Central memory CD4-positive, alpha-beta T cell (primary cell): ENCODE measurements at places on chromosomes 16 and 17.

DNA sequence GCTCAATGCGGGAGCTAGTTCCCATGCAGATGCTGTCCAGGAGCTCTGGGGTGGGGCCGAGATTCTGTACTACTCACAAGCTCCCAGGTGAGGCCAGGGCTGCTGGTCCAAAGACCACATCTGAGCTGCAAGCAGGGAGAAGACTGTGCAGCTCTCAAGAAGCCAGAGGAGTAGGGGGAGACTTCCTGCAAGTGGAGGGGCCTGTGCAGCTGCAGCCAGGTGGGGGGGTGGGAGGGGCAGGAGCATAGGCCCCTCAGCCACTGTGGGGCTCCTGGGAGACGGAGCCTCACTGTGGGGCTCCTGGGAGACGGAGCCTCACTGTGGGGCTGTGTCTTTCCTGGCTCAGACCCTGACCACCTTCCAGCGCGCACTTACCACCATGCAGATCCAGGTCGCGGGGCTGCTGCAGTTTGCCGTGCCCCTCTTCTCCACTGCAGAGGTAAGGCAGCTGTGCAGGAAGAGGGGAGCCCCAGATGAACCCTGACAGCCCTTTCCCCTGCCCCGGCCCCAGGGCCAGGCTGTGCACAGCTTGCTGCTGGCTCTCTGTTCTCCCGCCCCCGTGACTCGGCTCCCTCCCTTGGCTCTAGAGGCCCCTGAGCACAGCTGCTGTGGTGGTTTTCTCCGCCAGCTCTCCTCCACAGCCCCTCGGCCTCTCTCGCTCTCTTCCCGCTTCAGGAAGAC, 24.3 kb upstream of the DNAI2 start:
- DNase-seq = no peak

GRCh38 chr17:41026715-41027471, at the start of gene KRTAP1-5:
Gene KRTAP1-5 (minus strand): TSS chr17:41027208. CDS start chr17:41027155, 53 bp downstream.
- no peak for DNase-seq

DNA sequence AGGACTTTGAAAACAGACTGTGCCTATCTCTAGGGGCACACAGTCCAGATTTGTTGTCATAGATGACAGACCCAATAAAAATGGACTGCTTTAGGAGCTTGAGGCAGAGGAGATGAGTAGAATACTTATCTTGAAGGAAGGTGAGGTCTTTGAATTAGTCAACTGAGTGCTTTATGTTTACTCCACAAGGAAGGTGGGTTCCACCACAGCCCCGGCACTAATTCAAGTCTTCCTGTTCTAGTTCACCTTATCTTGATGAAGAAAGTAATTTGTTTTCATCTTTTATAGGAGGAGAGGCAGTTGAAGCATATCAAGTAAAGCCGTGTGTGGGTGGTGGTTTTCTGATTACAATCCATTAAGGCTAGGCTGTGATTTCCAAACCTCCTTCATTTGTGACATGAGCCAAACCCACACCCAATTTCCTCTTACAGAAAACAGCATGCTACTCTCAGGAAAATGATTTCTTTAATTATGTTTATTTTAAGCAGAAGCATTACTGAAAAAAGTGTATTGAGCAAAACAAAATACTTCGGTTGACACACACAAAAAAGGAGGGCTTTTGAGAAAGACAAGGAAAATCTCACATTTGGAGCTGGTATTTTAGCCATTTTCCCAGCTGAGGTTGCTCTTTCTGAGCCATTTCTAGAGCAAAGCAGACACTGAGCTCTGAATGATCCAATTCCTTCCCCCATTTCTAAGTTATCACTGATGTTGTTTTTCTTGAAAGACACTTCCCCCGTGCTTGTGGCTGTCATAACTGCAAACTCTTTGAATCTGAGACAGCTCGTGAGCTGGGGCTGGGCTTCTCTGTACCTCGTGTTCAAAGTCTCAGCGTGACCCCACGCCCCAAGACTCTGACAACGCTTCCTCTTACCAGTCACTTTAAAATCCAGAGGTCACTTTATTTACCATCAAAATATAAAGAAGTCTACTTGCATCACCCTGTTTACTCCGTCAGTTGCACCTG, 35.4 kb downstream of the CDRT15 start:
- peak; percentile 81 for DNase-seq

DNA sequence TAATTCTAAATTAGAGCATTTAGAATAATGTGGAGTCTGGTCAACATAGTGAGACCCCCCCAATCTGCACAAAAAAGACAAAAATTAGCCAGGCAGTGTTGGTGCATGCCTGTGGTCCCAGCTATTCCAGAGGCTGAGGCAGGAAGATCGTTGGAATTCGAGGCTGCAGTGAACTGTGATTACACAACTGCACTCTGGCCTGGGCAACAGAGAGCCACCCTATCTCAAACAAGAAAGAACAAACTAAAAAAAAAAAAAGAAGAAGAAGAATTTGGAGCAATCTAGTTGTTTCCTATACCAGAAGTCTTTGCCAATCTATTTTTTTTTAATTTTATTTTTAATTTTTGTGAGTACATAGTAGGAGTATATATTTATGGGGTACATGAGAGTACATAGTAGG, 6.0 kb downstream of the CETP start:
- DNase-seq = no peak

- DNase-seq = no peak
These were observed 6.9 kb downstream of the MYH10 start for GRCh38 chr17:8623591-8623990.

DNA sequence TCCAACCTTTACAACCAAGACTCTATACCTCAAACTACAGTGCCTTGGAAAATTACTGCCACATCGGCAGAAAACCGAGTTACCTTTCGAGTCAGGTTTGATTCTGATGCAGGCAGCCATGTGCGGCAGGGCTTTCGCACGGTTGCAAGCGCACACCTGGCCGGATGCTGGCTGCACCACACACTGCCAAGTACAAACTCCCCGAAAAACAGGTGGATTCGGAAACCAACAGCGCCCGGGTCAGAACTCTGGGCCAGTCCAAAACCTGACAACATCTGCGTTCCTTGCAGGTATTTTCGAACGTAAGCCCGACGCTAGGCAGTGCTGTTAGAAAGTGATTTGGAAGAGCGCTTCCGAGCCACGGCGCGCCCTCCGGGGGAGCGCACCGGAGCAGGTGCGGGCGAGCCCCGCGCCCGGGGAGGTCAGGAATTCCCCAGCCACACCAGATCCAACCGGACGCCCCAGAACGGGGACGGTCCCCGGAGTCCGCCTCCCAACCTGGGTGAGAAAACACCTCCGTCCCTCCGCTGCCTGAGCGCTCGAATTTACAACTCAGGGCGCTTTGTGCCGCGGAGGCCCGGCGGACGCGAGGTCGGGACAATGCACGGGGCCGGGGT, 1.2 kb downstream of the USP7 start:
- peak; percentile 75 for DNase-seq

- peak; percentile 89 for DNase-seq
These were observed 41.5 kb downstream of the LDHD start for GRCh38 chr16:75074920-75075687.

DNA sequence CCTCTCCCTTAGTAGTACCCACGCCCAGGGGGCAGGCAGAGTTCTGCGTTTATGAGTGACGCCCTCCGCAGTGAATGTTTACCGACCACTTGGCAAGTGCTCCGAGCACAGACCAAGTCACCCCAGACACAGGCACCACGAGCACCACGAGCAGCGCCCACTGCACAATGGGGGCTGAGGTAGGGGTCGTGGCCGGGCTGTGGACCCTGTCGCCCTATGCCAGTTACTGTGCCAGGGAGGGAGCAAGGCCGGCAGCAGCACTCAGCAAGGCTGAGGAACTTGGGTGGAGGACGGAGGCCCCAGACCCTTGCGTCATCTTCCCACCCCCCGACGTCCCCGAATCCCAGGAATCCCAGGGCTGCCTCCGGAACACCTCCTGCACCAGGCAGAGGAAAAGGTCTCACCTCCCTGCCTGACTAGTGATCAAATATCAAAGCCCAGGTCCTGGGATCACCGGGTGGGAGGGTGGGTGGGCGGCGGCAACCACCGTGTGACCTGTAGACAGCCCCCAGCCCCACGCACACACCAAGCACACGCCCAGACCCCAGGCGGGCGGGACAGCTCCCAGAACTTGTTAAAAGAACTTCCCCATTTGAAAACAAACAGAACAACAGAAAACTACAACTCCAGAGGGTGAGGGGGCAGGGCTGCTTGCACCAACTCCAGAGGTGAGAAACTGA, 5.4 kb downstream of the VASN start:
- no peak for DNase-seq

- DNase-seq = no peak
These were observed 1.2 kb upstream of the EFNB3 start for GRCh38 chr17:7703584-7704479.

GRCh38 chr16:15770512-15770911, 86.3 kb downstream of the MYH11 start:
- no peak for DNase-seq

- DNase-seq = no peak
These were observed 179.4 kb downstream of the MAF start for GRCh38 chr16:79421126-79421525.

GRCh38 chr16:64626776-64627175, 495.1 kb downstream of the CDH11 start:
- no peak for DNase-seq

- DNase-seq = no peak
These were observed 3.6 kb downstream of the P2RX5 start for GRCh38 chr17:3692346-3692745.

- no peak for DNase-seq
These were observed 7.9 kb downstream of the WFIKKN2 start for GRCh38 chr17:50843150-50843905.

GRCh38 chr17:72622661-72623433, 469.6 kb downstream of the SLC39A11 start:
- DNase-seq = no peak

- DNase-seq = no peak
These were observed 27.0 kb downstream of the PIGL start for GRCh38 chr17:16243801-16244567.

GRCh38 chr16:35736546-35736945, 2277.1 kb downstream of the TP53TG3F start:
- no peak for DNase-seq

DNA sequence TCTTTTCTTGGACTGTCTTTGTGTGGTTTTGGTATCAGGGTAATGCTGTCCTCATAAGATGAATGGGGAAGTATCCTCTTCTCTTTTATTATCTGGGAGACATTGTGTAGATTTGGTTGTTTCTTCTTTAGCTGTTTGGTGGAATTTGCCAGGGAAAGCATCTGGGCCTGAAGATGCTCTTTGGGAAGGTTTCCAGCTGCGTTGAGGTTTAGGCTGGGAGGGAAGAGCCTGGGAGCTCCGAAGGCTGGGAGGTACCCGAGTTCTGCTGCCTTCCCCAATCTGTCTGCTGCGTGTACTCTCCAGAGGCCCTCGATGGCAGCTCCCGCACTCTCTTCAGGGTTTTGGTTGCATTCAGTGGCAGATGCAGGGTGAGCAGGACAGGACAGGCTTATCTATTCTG, 25.6 kb upstream of the CRISPLD2 start:
- no peak for DNase-seq

- peak; percentile 81 for DNase-seq
These were observed 40.8 kb downstream of the RPA1 start for GRCh38 chr17:1870592-1870991.

- no peak for DNase-seq
These were observed 15.2 kb downstream of the KRT23 start for GRCh38 chr17:40922239-40922638.

DNA sequence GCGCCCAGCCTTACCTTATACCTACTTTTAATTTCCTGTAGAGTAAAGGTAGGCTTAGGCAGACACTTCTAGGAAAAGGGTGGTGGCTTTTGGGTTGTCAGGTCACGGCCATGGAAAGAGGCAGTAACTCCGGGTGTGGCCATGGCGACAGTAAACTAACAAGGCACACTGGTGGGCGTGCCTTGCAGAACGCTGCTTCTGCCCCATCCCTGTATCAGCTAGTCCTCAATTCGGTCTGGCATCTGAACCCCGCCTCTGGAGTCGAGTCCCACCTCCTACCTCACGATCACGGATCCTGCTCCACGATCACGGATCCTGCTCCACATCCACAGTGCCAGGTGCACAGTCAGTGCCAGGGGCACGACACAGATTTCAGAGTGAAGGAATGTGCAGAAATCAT, 5.6 kb downstream of the ADCY9 start:
- no peak for DNase-seq

- DNase-seq = peak; percentile 77
These were observed 13.7 kb downstream of the ALOX12B start for GRCh38 chr17:8073627-8074484.

GRCh38 chr16:4415538-4416199, 727 bp downstream of the CORO7 start:
- DNase-seq = peak; percentile 79

- DNase-seq = no peak
These were observed 230.7 kb downstream of the BCAS3 start for GRCh38 chr17:60908324-60908723.
